ENCODE measurements at places on chromosomes 5 and 9. TPM values are rescaled to one million over a fixed set of nuclear protein-coding genes. Genes with fewer than 3 reads are reported as not detected.

DNA sequence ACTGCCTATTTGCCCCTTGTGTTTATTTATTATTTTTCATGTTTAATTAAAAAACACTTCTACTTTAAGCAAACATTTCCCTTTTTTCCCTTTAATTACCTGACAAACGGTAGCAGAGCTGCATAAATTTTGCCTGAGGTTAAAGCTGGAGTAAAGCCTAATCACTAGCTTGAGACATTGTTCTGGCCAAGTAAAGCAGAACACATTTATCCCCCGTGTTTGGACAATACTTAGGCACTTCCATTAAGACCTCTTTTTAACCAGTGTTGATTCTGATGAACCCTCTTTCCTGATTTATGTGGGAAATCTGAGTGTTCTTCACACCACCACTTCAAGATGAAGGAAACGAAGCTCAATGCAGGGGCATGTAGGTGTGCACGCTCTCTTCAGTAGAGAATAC is 54.5 kb downstream of the BNC2 start:
- DNase-seq: no peak

DNA sequence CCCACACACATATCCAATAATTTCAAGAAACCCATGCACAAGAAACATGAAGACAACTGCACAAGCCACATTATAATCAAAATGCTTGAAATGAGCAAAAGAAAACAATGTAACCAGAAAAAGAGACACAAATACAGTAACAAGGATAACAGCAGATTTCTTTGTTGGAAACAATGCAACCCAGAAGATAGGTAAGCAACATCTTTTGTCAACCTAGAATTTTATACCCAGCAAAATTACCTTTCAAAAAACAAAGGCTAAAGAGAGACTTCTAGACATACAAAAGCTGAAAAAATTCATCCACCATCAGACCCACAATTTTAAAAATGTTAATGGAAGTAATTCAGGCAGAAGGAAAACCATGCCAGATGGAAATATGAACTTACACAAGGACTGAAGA is 5.0 kb upstream of the COL23A1 start:
- DNase-seq: no peak

DNA sequence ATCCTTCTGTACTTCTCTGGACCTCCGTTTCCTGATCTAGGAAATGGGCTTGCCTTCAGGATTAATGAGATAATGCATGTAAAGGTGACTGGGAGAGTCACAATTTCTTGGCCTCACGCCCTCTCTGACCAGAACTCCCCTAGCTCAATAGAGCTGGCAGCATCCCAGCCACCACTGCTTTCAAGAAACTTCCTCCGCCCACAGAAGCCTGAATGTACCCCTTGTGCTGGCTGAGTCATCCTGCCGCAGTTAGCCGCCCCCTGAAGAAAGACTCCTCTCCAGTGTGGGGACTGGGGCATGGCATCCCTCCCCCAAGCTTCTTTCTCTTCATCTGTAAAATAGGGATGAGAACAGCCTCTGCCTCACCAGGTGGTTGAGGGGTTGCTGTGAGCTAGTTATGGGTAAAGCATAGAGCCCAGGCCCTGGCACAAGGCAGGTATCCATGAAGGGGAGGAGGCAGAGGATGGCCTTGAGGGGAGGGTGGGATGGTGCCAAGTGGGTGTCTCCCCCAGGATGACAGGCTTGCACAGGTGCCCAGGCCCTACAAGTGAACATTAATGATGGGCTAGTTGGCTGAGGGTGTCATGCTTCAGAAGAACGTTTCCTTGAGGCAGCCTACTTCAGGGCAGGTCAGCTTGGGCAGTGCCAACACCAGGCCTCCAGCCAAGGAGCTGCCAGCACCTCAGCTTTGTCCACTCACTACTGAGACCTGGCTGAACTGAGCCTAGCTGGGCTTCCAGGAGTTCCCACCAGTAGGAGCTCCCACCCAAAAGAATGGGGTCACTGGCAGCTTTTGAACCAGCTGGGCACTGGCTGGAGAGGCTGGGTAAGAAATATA is 3.4 kb downstream of the PDLIM4 start:
- DNase-seq: peak; percentile 68

- no peak for DNase-seq
Observed at GRCh38 chr9:17611917-17612316, 33.1 kb downstream of the SH3GL2 start.

DNA sequence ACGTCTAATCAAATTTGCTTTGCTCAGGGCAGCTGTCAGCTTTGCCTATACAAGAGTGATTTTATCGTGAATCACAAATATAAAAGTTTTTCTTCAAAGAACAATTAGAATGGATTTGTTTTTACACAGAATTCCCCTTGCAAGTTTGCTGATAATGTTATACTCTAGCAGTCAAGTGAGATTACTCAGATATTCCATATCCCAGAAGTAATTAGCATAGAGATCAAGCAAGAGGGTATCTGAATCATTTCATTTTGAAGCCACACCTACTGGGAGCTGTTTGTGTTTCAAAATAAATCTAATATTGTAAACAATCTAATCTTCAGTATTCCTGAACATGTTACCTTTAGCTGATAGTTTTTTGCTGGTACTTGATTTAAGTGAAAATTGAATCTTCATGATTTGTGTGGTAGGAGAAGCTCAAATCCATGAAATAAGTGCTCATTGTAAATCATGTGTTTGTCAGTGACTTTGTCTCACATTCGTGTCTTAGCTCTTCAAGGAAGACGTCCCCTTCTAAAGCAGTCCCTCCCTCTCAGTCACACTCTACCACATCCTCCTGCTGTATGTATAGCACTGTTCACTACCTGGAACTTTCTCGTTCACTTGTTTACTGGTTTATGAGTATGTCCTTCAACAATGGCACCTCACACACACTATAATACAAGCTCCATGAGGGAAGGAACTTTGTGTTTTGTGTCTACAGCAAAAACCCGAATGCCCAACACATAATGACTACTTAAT is 3.3 kb upstream of the TTC39B start:
- no peak for DNase-seq

PCDHGA9 gene
- 4.0 TPM for polyA plus RNA-seq

LPCAT1 gene
- 28.2 TPM for polyA plus RNA-seq

SLC45A2 gene
- polyA plus RNA-seq: 0.09 TPM

ENTPD8 gene
- 0.35 TPM for polyA plus RNA-seq
